ENCODE measurements at places on chromosomes 16 and 17.

DNA sequence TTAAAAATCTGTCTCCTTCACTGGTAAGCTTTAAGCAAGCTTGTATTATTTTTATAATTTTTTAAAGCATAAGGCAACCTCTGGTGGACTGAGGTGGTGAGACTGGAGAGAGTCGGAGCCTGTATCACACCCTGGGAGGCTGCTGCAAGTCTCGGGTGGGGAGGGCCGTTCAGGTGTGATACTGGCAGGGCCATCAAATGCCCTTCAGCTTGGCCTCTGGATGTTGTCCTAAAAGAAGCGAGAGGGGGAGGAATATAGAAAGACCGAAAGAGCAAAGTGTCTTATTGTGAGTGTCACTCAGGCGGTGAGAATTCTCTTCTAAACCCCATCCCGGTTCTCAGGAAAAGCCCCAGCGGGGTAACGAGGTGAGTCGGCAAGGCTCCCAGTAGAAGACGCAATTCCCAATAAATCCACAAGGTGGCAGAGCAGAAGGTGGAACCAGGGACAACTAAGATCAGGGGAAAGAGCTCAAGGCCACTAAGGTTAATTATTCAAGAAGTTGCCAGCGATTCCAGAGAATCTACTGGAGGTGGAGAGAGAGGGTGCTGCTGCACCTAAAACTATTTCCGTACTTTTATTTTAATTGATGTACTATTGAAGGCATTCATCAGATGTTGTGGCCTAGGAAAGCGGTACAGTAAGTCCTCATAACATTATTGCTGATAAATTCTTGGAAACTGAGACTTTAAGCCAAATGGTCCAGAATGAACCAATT, 14.1 kb downstream of the C17orf67 start:
- DNase-seq = peak; percentile 70

GRCh38 chr17:37137906-37138514, 189.3 kb downstream of the AATF start:
- no peak for DNase-seq

DNA sequence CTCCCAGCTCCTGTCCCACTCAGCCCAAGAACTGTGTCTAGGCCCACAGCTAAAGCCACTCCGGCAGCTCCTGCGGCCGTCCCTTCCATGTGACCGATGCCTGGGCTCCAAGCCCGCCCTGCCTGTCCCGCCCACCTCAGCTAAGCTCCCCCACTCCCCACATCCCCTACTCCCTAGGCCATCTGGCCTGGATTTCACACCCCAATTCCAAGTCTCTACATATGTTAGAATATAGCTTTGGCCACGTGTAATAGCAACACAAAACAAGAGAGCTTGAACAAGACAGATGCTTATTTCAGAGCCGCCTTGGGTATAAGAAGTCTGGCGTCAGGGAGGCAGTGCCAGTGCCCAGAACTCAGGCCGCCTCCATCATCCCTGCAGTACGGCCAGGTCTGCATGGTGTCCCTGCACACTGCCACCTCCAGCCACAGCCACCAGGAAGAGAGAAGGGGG, 30.0 kb upstream of the USP22 start:
- DNase-seq = no peak

- DNase-seq = peak; percentile 59
These were observed 5.2 kb downstream of the CACNA1G start for GRCh38 chr17:50565402-50566350.

- DNase-seq = no peak
These were observed 6.8 kb upstream of the EZH1 start for GRCh38 chr17:42751628-42752027.

DNA sequence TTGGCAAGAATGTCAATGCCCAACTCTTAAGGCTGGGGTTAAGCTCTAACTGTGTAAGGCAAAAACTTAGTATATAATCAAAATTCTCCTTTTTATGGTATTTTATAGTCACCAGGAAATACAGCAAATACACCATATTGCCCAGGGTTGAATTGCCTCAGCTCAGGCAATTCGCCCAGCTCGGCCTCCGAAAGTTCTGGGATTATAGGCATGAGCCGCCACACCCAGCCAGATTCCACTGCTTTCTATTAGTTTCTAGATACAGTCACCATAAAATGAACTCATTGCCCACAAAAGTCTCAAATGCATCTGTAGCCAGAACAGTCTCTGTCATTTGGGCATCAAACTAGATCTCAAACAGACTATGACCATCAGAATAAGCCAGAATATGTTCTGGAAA, 238.7 kb upstream of the TOX3 start:
- DNase-seq = no peak

- no peak for DNase-seq
These were observed 916.1 kb downstream of the KCNJ2 start for GRCh38 chr17:71085238-71086033.

- no peak for DNase-seq
These were observed 577 bp upstream of the TRIM72 start for GRCh38 chr16:31213342-31213741.

GRCh38 chr16:86388976-86389375, 121.4 kb upstream of the FOXF1 start:
- DNase-seq = no peak

DNA sequence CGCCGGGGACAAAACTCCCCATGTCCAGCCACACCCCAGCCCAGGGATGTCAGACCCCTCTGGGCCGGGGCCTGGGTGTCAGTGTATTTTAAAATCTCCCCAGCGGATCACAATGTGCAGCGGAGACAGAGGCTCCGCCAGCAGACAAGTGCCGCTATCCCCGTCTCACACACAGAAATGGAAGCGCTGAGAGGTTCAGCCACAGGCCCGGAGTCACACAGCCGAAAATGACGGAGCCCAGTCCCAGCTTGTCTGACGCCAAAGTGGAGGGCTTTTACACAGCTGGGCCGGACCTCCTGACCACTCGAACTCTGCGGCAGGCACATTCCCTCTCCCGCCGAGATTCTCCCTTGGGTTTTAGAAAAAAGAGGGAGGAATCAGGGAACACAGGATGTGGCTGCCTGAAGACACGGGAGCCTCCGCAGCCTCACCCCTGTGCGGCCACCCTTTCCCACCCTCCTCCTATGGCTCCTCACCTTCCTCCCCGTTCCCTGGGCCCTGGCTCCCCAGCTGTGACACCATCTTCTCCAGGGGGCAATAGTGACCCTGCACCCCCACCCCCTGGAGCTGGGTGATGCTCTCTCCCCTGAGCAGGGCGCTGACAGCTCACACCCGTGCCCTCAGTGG, 6.8 kb upstream of the OSGIN1 start:
- no peak for DNase-seq

- no peak for DNase-seq
These were observed 202 bp downstream of the CEP131 start for GRCh38 chr17:81222620-81222905.

- peak; percentile 69 for DNase-seq
These were observed 25.3 kb downstream of the G6PC3 start for GRCh38 chr17:44095647-44096496.

GRCh38 chr17:76524598-76525512, 12.7 kb downstream of the CYGB start:
- no peak for DNase-seq

DNA sequence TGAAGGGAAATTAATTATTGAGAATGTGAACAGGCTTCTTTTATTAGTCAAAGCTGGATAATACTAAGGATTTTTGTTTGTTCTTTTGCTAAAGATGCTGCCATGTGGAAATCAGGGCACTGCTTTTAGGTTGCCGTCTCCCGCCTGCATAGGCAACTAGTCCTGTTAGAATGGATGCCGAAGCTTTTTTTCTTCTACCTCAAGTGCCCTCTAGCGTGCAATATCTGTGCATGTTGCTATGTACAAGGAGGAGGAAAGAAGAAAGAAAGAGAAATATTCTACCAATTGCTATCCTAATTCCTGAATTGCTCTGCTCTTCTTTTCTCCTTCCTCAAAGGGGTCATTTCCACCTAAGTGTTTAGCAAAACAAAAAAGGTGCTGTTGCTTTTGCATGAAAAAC, 5.2 kb upstream of the CDH8 start:
- no peak for DNase-seq

DNA sequence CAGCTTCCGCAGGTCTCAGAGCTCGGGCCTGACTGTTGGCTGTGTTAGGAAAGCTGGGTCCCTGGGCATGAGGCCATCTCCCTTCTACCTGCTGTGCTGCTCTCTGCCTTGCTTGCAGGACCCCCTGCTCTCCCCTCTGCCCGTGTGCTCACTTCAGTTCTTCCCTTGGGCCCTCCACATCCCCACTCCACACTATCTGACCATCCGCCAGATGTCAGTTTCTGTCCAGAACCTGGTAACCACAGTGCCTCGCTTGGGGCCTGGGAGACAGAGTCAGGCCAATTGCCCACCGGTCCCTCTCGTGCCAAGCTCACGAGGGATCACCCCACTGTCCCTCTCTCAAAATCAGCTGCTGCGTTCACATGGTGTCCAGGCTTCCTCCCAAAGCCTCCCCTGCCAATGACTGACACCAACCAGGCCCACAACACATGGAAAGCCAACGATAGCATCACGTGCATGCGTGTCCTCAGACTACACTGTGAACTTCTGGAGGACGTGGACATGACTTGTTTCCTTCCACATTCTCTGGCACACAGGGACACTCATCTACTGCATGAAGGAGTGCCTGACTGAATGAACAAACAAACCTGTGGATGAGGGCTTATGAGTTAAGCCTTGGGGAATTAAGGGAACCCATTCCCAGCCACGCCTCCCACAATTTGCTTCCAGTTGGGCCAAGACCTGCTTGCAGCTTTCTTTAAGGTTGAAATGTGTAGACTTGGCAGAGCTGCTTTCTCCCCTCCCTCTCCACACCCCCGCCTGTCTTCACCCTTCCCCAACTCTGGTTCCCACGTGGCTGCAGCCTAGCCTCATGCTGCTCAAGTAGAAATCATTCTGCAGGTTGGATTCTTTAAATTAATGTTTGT, 72.5 kb upstream of the ZNF423 start:
- DNase-seq = no peak

DNA sequence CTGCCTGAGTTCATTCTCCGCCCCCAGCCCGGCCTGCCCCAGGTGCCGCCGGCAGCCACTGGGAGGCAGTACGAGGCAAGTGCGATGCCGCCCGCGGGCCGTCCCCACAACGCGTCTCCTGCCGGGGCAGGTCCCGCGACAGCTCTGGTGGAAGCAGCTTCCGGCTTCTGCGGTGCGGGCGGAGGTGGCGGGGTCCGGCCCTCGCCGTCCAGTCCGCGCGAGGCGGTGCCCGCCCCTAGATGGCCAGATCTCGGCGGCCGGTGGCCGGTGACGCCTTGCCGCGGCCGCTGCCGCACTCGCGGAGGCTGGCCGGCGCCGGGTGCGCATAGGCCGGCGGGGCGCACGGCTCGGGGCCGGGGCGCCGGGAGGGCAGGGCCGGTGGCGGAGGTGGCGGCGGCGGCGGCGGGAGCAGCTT, 1.8 kb downstream of the GJD3 start:
- peak; percentile 70 for DNase-seq

DNA sequence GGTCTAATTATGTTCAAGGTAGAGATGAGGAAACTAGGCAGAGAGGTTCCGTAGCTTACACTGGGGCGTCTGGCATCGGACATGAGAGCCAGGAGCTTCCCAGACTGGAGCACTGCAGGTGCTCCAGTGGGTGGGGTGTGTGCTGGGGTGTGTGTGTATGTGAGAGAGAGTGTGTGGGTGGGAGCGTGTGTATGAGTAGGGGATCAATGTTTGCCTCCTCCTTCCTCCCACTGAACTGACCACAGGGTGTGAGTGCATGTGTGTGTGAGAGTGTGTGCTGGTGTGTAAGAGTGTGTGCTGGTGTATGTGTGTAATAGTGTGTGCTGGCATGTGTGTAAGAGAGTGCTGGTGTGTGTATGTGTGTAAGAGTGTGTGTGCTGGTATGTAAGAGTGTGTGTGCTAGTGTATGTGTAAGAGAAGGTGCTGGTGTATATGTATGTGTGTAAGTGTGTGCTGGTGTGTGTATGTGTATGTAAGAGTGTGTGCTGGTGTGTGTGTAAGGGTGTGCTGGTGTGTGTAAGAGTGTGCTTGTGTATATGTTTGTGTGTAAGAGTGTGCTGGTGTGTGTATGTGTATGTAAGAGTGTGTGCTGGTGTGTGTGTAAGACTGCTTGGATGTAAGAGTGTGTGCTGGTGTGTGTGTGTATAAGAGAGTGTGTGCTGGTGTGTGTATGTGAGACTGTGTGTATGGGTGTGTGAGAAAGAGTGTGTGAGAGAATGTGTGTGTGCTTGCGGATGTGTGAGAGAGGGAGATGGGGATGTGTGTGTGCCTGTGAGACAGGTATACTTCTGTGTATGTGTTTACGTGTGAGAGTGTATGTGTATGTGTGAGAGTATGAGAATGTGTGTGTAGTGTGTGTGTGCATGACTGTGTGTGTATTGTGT, 139.9 kb downstream of the MRM1 start:
- DNase-seq = no peak

DNA sequence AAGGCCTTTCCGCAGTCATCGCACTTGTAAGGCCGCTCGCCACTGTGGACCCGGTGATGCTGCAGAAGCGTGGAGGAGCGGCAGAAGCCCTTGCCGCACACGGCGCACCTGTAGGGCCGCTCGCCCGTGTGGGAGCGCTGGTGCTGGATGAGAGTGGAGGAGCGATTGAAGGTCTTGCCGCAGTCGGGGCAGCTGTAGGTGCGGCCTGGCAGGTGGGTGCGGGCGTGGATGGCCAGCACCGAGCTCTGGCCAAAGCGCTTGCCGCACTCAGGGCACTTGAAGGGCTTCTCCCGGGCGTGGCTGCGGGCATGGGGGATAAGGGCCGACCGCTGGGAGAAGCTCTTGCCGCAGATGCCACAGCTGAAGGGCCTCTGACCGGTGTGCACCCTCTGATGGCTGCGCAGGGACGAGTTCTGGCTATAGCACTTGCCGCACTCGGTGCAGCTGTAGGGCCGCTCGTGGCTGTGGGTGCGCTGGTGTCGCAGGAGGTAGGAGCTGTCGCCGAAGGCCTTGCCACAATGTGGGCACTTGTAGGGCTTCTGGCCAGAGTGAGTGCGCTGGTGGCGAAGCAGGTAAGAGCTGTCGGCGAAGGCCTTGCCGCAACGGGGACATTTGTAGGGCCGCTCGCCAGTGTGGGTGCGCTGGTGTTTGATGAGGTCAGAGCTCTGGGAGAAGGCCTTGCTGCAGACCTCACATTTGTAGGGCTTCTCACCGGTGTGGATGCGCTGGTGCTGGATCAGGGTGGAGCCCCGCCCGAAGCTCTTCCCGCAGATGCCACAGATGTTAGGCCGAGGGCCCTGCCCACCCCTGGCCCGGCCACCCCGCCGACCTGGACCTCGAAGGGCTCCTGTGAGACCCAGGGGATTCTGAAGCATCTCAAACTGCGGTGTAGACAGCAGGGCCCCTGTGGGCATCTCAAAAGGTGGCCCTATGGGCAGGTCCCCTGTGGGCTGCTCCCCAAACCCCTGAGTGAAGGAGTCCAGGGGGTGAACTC, 1.5 kb downstream of the ZNF768 start:
- no peak for DNase-seq

Measured in CD14-positive monocyte (primary cell).